ENCODE measurements at places on chromosomes 1 and 21. TPM values are rescaled to one million over a fixed set of nuclear protein-coding genes. Genes with fewer than 3 reads are reported as not detected.

The A3GALT2 gene
- not detected for total RNA-seq

The TSTD1 gene
- total RNA-seq = 74.7 TPM

The FOXO6 gene
- 0.56 TPM for total RNA-seq

The CR1 gene
- total RNA-seq = 3.5 TPM

The LEFTY1 gene
- total RNA-seq = 201 TPM

The MYOC gene
- 1.3 TPM for total RNA-seq

The SPRR3 gene
- not detected for total RNA-seq

The AVPR1B gene
- total RNA-seq = 0.89 TPM

The IGSF21 gene
- total RNA-seq = 0.40 TPM

The OR2M3 gene
- total RNA-seq = not detected

The SDCCAG8 gene
- 18.4 TPM for total RNA-seq

The B3GALT5 gene
- total RNA-seq = 205 TPM

The TMEM52 gene
- 3.5 TPM for total RNA-seq

The ARHGAP29 gene
- total RNA-seq = 2.5 TPM

Measured in colonic mucosa (tissue), 4 donors.